Pancreas (tissue), 10 donors: ENCODE measurements at places on chromosomes 5 and 9.
A peak's percentile ranks its signal among the peaks of the same experiment; 100 is the strongest.

DNA sequence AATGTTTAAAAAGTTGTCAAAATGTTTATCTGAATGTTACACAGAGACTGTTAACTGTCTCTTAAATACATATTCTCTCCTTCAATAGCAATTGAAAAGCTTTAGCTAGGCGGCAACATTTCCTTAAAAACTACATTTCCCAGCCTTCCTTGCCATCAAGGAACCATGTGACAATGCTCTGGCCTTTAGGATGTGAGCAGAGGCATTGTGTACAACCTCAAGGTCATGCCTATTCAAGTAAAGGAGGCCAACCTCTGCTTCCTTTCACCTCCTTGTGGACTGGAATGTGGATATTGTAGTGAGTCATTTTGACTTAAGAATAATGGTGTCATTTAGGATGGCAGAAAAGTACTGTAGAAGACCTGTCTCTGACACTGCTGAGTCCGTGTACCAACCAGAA lies 23.7 kb upstream of the MROH2B start:
- no peak for DNase-seq

GRCh38 chr9:17013010-17013409 lies 121.8 kb upstream of the CNTLN start:
- no peak for DNase-seq

- no peak for DNase-seq
Observed at GRCh38 chr5:18497089-18497488, 862.8 kb downstream of the TAF11L14 start.

DNA sequence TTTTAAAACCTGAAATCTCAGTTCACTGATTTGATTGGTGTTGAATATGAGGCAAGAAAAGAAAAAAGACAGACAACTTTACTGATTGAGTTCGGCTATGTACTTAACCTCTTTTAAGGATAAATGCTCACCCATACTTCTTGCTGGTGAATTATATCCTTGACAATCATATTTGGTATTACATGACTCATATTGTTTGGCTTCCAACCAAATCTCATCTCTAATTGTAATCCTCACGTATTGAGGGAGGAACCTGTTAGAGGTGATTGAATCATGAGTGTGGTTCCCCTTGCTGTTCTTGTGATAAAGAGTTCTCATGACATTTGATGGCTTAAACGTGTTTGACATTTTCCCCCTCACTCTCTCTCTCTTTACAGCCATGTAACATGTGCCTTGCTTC lies 255.6 kb upstream of the IZUMO3 start:
- DNase-seq, result no peak

DNA sequence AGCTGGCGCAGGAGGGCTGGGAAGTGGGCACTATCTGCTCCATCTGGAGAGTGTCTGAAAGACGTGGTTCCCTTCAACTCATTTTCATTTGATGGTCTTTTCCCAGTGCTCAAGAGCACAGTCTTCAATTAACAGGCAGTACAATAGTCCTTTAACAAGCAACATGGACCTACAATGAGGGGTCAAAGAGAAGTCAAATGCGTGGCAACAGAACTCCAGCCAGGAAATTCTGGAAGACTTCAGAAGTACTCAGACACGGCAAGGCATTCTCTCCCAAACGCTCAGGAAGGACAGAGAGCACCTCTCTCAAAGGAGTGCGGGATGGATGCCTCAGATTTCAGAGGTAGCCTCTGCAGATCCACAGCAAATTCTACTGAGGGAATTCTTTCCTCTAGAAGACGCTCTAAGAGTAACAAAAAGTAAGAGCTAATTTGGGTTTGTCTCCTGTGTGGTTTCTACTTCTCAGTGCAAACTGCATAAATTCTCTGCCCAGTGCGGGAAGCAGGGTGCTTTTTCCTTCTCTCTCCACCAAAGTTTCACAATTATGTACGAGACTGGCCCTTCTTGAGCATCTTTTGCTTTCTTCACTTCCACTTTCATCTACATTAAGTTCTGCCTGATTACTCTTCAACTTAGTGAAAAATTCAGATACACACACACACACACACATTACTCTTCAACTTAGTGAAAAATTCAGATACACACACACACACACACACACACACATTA lies 56.4 kb downstream of the LHFPL2 start:
- no peak for DNase-seq

- no peak for DNase-seq
Observed at GRCh38 chr5:6405591-6405990, 27.2 kb upstream of the MED10 start.

DNA sequence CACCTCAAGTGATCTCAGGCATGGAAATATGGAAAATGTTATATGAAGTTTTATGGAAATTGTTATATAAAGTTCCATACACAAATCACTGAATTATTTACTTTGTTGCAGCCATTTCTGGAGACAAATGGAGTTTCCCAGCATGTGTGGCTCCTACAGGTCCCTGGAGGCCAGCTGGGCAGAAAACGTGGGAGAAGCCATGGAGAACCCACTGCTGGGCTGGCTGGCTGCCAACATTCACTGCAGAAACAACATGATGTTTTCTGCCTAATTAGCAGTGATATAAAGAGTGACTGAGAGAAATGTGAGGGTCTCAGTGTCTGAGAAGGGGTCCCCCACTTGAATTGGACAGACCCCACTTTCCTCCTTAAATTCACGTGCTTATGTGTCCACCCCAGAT lies 208.8 kb upstream of the IRX2 start:
- DNase-seq, result no peak

- DNase-seq, result peak; percentile 3
Observed at GRCh38 chr5:151224372-151224771, 480 bp upstream of the CCDC69 start.

DNA sequence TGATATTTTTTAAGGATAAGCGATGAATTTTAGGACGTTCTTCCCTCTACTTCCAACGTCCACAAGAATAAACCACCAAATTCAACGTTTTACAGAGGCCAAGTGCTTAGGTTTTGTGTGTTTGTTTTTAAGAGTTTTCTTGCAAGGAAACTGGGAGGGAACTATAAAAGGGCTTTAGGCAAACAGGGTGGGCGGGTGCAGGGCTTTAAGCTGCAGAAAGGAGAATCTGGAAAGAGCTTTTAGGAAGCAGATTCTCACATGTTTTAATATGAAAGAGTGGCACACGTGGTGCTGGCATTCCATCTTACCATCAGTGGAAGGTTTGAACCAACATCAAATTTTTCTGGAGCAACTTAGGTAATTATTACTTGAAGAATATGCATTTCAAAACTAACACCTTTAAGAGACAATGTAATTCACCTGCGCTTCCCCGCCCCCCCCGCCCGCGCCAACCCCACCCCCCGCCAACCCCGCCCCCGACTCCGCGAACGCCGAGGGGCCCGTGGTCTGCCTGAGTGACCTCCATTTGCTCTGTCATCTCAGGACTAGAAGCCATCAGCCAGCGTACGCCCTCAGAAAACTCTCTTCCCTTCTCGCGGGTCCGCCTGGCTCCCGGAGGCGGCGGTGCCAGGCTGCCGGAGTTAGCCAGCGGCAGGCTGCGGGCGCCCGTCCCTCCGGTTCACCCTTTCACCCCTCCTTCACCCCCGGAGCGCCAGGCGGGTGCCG lies 911 bp upstream of the PIK3R1 start:
- DNase-seq, result no peak

DNA sequence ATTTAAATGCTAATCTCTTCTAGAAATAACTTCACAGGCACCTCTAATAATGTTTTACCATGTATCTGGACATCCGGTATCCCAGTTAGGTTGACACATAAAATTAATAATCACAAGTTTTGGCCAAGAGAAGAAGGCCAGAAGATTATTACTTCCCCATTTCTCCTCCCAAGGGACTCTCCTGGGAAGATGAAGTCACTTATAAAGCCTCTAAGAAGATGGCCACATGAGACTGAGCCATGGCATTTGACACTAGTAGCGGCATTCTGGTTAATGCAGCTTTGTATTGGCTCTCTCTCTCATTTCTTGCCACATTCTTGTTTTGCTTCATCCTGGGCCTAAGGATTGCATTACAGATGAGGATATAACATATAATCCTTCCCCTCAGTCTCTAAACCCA lies 34.5 kb upstream of the RASA1 start:
- no peak for DNase-seq

- no peak for DNase-seq
Observed at GRCh38 chr9:124593651-124594058, 86.5 kb upstream of the NR5A1 start.

- no peak for DNase-seq
Observed at GRCh38 chr9:99699396-99699795, 122.3 kb upstream of the NR4A3 start.

GRCh38 chr5:88732862-88733261 lies 150.1 kb downstream of the MEF2C start:
- no peak for DNase-seq

GRCh38 chr5:96384353-96384752 lies 48.7 kb downstream of the PCSK1 start:
- no peak for DNase-seq

DNA sequence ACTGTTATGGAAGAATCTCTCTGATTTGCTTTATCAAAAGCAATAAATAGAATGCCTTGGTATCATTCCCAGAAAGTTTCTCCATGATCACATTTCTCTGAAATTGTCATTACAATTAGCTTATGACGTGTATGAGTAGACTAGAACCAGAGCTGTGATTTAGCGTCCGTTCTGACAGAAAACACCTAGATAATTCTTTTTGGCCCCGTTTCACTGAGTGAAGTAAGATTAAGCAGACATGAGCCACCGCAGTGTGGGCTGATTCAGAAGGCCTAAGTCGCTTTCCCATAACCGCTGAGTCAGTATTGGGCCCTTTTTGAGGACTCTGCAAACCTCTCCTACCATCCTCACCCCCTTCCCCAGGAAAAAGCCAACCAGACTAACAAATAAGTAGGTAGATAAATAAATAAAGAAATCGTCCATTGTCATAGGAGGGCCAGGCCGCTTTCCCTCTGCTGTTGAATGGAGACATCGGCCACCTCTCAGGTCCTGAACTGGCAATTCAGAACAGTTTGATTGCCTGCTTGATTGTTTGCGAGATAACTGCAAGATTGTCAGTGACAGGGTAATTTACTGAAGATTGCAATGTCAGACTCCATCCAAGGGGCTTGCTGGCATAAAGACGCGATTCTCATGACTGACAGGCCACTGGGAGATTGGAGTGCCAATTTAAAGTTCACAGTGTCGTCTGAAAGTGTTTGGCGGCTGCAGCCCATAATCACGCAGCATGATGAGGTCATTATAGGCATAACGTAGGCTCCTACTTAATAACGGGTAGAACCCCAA lies 105.0 kb upstream of the WWC1 start:
- DNase-seq, result no peak

DNA sequence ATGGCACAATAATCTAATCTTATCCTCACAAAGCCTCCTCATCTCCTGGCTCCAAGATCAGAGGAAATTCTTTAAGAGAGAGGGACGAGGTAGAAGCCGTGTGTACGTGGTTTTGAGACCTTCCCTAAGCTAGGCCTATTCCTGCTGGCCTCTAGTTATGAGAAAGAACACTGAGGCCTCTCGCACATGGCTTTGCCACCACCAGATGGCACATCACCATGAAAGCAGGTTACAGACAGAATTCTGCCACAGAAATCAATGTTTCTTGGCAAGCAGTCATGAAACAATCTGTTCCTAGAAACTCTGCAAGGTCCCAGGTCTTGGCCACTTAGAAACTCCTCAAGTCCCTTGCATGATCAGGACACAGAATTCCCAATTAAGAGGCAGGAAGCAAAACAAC lies 268.2 kb upstream of the TAS2R1 start:
- no peak for DNase-seq

- no peak for DNase-seq
Observed at GRCh38 chr9:131743096-131743495, 3.2 kb upstream of the RAPGEF1 start.

- DNase-seq, result no peak
Observed at GRCh38 chr5:141825791-141826560, 52.2 kb downstream of the PCDH1 start.

- no peak for DNase-seq
Observed at GRCh38 chr5:109877670-109878045, 187.9 kb downstream of the MAN2A1 start.

- DNase-seq, result no peak
Observed at GRCh38 chr5:108636135-108636853, 111.4 kb upstream of the FER start.

DNA sequence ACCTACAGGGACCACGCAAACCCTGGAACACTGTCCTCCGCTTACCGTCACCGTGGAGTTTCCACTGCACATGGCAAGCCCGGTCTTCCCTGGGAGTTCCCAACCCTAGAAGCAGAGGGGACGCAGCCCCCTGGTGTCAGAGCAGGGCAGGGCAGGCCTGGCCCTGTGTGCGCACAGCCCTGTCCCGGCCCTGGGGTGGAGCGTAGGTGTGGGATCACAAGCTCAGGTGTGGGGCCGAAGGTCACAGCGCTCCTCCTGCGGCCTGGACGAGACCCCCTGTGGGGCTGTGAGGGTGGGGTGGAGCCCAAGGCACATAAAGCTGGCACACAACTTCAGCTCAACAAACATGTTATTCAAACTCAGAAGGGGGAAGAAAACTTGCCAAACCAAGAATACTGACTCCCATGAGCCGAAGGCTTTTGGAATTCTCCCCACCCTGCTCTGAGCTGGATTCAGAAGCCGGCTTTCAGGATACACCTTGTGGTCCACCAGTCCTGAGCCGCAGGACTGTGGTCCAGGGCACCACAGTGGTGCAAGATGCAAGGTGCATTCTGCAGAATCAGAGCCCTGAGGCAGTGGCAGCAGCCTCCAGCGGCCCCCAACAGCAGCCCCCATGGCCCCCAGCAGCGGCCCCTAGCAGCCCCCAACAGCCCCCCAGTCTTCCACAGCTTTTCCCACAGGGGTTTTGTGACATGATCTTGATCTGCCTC lies 11.8 kb upstream of the EXOC3 start:
- peak; percentile 70 for DNase-seq

DNA sequence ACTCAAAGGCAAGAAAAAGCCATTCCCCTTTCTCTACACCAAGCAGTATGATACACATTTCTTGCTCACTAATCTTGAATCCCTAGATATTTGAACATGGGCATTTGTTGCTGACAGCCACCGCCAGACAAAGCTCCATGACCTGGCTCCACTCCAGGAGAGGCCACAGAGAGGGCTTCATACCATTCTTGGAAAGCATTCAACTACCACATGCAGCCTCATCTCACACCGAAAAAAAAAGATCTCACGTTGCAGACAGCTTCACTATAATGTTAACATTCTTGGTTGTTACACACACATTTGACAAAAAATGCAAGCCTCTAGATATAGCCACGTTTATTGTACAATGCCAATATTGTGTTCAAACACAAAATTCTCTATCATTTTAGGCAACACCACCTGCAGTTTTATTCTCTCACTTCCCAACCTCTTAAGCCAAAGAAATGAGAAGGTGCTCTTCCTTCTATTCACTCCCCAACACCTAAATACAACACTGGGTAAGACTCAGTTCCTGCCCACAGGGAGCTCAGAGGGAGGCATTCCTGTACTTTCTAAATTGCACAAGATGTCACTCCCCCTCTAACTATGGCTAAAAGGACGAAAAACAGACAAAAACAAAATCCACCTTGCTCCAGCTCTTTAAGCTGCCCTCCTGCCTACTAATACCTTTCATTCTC lies 222.4 kb downstream of the TSSK1B start:
- DNase-seq, result peak; percentile 18
